ENCODE measurements at places on chromosomes 12 and 14.
A peak's percentile ranks its signal among the peaks of the same experiment; 100 is the strongest.

DNA sequence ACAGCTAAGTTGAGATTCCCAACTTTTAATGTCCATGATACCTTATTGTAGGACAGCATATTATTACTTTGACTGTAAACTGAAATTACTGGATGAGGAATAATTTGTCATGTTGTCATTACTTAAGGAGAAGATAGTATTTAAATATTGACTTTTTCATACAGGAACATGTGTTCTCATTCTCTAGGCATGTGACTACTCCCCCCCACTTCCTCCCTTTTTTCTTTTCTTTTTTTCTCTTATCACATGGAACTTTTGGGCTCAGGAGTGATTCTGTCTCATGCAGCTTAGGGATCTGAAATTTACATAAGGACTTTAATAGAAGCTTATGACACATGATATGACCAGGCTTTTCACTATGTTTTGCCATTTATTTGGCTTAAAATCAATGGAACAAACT, 127.7 kb upstream of the SLCO1C1 start:
- DNase-seq: no peak

GRCh38 chr12:109766251-109766778, 52.7 kb downstream of the FAM222A start:
- no peak for DNase-seq

- no peak for DNase-seq
Observed at GRCh38 chr12:29617407-29617803, 119.9 kb upstream of the OVCH1 start.

DNA sequence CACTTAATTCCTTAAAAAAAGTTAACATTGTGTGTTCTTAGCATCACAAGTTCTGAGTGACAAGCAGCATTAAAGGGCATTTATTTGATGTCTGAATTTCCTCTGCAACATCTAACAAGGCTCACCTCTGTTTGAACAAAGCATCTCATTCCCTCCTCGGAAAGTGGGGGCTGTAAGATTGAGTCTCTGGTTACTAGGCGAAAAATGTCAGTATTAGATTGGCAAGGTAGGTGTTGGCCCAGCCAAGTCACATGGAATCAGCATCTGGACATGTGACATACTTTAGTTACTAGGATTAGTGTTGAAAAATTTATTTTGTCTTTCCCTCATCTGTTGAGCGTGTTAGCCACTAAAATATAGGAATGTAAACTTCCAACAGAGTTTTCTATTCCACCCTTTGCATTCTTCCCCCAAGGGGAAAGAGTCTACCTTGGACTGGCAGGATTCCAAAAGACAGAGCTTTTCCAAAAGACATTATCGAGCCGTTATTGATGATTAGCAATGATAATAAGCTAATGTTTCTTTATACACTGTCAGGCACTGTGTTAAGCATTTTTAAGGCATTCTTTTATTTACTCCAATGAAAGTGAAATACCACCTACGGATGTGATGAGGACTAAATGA, 194.9 kb upstream of the BTG1 start:
- no peak for DNase-seq

GRCh38 chr12:45730084-45730347, 510 bp downstream of the ARID2 start:
- DNase-seq: peak; percentile 67

- DNase-seq: no peak
Observed at GRCh38 chr12:25301798-25302197, 51.1 kb upstream of the KRAS start.

DNA sequence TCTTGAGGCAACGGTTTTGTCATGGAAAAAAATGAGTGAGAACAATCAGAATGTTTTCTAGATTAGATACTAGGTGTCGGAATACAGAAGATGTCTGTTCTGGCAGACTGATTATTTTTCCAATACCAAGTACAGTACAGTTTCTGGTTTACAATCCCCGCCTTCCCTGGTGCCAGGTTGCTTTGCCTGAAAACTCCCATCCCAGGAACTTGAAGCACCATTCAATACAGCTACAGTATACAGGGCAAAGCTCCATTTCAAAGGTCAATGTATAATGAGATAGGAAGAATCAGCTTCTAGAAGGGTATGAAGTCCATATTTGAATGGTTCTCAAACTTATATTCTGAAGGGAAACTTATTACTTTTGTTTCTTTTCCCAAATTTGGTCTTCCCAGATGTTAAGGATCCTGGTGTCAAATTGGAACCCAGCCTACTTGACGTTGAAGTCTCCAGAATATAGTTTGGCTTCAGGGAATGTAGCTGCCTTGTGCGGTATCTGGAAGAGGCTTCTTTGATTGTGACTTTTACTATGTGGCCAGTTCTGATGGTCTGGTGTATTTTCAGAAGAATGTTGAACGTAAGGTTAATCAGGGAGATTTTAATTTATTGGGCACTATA, 238.0 kb upstream of the ATP2B1 start:
- no peak for DNase-seq

DNA sequence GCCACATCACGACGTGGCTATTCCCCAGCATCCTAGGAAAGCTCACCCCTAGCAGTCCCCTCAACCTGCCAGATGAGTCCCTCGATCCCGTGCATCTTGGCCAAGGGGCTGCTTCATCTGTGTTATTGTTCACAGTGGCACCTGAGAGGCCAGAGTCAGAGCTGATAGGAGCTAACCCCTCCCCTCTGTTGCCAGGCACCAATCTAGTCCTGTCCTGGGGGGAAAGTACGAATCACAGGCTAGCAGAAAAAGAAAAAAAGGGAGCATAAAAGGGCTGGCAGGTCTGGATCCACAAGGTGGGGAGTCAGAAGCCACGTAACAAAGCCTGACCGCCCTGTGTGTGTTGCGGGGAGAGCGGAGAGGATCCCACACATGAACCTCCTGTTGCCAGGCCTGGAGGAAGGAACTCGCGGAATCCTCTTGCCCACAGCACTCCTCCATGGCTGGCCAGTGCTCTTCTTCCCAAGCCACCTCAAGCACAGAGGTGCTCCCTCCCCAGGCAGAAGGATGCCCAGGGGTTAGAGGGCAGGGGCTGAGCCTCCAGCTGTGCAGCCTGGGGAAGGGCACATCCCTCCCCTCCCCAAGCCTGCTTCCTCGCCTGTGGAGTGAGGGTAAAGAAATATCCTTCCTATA, 91.8 kb downstream of the ITPK1 start:
- no peak for DNase-seq

DNA sequence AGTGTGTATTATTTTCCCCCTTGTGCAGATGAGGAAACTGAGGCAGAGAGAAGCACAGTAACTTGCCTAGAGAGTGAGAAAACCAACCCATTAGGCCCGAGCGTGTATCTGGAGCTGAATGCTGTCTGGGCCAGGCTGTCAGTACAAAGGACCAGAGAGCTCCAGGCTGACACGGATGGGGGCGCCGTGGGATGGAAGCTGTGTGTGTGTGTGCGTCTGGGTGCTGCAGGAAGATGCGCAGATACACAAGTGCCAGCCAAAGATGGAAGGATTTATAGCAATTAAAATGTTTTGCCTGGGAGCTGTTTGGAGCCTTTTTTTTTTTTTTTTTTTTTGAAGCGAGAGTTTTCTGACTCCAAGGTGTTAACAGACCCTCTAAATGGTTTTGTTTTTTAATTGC, 53.7 kb upstream of the GPATCH2L start:
- no peak for DNase-seq

DNA sequence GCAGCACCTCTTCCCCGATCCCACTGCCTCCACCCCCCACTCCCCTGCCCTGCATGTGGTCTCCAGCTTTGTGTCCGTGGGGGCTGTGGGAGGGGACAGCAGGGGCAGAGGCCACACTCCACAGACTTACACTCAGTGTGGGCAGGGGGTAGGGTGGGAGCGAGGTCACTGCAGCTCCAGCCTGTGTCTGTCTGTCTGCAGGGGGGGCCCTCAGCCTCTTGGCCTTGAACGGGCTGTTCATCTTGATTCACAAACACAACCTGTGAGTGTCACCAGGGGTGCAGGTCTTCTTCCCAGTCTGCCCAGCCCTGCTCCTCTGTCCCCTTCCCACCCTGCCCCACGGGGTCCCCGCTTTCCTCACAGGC, 6.5 kb downstream of the NOC4L start:
- DNase-seq: no peak

DNA sequence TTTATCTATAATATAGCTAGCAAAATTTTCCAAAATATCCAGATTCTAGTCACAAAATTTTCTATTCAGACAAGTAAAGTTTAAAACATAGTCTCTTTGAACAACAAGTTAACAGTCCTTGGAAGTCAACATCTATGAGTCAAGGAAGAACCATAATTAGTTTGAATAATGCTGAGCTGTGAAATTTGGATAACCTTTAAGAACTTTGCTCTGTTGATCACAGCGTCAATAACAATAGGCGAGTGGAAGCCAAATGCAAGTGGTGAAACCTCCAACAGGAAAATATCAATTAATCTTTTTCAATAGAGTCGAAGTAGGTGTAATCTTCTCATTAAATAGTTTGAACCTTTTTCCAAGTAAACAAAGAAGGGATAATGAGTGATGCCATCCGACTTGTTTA, 466.6 kb downstream of the FOXG1 start:
- no peak for DNase-seq

GRCh38 chr12:103547376-103547775, 39.7 kb upstream of the STAB2 start:
- no peak for DNase-seq

DNA sequence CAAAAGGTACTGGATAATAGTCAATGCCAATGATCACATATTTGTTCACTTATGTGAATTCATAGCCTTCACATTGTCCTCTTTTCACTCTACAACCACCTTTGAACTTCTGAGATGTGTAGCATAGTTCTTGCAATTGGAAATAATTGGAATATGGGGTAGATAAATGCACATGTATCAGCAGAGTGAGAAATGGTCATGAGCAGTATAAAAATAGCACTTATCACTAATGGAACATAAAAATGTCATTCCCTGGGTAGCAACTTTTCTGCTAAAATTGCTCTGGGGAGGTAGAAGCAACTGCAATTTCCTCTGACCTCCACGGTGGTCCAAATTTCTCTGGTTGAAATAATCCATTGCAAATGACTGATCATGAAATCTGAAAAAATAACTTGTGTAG, 1785.7 kb upstream of the FLRT2 start:
- no peak for DNase-seq

DNA sequence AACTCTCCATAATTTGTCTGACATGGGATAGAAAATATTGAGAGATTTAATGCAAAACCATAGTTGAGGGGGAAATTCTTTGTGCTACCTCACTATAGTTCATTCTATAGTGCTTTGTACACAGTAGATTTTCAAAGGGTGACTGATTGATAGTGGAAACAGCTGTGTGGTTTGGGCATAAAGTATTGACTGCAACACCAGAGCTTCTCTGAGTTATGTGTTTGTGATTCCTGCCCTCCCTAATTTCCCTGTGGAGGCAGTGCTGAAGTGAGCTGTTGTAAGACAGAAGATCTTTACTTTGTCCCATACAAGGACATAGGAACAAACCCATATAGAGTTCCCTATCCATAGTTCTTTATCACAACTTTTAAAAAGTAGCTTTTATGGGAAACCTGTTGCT, 47.1 kb downstream of the PTPRQ start:
- no peak for DNase-seq

- DNase-seq: no peak
Observed at GRCh38 chr12:104187446-104188155, 28.0 kb upstream of the TXNRD1 start.

DNA sequence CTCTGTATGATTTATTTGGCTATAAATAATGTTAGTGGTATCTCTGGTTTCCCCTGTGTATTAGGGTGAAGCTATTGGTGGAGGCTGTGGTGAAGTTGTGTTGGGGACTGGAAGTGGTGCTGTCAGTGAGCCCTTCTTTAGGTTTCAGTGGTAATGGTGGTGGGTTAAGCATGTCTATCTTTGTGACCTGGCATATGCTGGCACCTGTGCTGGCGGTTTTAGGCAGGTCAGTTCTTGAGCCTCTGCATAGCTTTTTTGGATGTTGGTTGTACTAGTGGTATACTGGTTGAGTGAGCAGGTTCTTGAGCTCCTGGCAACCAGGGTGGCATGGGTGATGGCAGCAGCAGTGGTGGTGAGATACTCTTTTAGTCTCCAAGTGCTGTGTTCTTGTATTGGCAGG, 161.9 kb upstream of the CAND1 start:
- no peak for DNase-seq

- DNase-seq: no peak
Observed at GRCh38 chr12:95057424-95057823, 16.0 kb downstream of the NR2C1 start.
